Stimulated activated CD8-positive, alpha-beta memory T cell treated with anti-CD3 and anti-CD28 coated beads, Interleukin-7, amount 100 ng/mL, for 1 hour (primary cell): ENCODE measurements at places on chromosomes 3 and 15.

- DNase-seq: no peak
Measured at GRCh38 chr3:61828184-61828874, 267.0 kb downstream of the PTPRG start.

GRCh38 chr3:61354604-61355003 is 103.4 kb upstream of the FHIT start:
- no peak for DNase-seq

DNA sequence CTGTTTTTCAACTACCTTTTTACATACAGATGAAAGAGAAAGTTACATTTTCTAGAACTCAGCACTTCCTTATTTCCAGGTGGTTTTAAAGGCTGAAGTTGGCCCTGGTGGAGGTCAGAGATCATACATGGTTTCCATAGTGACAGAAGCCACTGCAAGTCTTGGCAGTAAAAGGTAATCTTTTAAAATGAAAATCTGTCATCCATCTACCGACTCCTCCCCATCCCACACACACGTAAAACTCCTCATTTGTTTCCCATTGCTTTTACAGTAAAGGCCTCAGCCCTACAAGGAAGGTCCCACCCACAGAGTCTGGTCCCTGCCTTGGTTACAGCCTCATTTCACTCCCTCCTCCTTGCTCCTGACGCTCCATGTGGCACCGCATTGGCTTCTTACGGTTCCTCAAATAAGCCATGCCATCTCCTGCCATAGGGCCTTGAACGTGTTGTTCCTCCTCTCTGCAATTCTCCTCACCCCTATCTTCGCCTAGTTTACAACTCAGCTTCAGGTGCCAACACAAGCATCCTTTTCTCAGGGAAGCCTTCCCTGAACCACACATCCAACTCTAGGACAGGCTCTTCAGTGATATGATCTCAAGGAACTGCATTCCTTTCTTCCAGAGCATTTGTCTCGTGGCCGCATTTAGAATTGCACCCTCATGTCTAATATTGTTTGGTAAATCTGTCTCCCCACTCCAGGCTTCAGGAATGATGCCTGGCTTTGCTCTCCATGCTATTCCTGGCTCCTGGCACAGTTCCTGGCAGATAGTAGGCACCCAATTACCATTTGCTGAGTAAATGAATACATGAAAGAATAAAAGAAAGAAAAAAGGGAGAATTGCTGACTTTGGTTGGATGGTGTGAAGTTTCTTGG is 2.6 kb downstream of the CYP19A1 start:
- no peak for DNase-seq

- DNase-seq: no peak
Measured at GRCh38 chr3:115239717-115240116, 92.6 kb upstream of the ZBTB20 start.

GRCh38 chr3:133520286-133520685 is 53.2 kb upstream of the CDV3 start:
- DNase-seq: no peak

DNA sequence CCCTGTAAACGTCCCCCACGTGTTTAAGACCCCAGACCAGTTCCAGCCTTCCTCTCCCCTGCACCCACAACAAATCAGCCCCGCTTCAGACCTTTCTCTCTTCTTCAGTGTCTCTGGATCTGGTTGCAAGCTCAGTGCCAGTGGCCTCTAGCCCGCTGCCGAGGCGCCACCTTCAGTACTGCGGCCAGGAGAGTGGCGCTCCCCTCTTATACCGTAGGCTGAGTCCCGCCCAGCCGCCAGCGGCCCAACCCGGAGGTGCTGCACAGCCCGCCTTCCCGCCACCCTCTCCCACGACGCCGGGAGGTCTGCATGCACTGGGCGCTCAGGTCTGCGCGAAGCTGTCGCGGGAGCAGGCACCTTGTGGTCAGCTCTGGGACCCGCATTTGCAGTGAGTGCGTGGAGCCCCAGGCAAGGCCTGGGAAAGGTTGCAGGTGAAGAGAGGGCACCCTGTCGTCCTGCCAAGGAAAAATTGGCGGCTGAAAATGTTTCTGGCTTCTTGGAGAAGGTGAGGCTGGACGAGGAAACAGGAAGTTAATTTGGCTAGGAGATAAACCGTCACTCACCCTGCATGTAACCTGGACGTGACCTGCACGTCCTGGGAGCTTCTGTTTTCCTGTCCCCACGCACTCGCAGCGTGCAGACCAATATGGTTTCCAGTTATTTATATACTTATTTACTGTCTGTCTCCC is at the start of gene C2CD4B:
C2CD4B (minus strand) TSS at position 182 of the 689 bp plus-strand sequence. CDS start 301 bp downstream, outside the sequence.
- DNase-seq: no peak

GRCh38 chr3:129837065-129837642 is 56.4 kb downstream of the TMCC1 start:
- no peak for DNase-seq

DNA sequence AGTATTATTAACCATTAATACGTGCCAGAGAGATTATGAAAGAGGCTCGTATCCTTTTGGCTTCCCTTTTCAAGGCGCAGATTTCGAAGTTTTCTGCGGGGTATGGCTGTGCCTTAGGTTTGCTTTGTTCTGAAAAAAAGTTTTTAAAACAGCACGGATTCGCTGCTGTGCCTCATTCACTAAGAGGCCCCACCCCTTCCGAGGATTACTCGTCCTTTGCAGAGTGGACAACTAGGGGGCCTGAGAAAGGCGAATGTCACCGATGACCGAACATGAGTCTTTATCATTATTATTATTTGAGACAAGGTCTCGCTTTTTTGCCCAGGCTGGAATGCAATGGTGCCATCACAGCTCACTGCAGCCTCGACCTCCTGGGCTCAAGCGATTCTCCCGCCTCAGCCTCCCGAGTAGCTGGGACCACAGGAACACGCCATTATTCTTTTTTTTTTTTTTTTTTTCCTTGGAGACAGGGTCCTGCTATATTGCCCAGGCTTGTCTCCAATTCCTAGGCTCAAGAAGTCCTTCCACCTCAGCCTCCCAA is 684 bp upstream of the RPS27L start:
- DNase-seq: no peak

DNA sequence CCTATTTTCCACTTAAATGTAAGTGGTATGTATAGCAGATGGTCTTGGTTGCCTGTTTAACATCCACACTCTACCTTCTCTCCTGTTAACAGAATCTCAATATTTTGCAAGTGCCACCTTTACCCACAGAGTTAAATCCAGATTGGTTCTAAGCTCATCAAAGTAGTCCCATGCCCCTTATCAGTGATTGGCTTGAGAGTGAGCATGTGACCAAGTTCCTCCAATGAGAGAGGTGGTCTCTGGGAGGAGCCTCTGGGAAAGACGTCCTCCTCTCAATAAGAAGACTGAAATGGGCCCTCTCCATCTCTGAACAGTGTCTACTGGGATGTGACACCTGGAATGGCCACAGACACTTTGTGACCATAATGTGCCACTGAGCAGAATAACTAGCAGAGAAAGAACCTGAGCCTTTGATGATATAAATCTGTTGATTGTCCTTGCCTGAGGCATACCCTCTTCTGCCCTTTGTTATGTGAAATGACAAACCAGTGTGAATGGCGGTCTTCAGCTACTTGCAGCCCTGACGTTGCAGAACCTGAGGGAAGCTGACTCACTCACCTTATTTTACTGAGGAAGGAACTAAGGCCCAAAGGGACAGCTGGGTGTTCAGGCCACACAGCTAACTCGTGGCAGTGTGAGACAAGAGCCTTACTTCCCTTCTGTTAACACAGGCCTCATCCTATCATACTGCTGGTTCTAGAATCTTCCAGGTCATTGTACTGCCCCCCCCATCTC is 42.4 kb upstream of the LARS2 start:
- DNase-seq: no peak

GRCh38 chr15:101022306-101022705 is 103.1 kb downstream of the LRRK1 start:
- DNase-seq: no peak

DNA sequence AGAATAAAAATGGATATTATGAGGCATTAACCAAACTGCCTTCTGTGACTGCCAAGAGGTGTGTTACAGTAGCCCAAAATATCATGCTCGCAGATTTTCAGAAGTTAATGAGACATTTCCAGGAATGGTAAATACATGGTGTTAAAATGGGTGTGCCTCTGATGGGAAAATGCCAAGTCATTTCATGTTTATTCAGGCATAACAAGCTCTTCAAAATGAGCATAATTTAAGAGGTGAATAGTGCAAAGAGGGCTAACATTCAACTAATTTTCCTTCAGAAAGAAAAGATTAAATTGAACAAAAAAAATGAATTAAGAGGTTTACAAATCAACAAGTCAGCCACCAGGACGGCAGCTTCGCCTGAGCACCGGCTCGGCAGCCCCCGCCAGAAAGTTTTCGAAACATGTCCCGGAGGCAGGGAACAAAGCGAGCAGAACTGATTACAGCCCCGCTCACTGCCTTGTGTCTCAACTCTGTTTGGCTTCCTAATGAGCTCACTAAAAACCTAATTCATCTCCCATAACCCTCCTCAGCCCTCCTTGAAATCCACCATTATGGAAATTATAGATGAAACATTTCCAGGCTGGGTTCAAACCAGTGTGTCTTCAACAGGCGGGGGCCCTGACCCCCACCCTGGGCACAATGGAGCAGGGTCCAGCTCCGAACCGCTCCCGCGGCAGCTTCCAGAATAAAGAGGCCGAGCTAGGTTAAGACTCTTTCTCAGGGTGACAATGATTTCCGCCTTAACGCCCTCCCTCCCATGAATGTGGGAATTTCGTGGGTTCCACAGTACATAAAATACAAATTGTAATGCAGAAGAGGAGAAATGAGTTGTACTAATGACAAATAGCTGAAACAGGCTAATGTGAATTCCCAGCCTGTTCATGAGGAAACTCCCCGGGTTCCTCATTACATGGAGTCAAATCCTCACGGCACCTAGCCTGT is 43.9 kb downstream of the MEIS2 start:
- DNase-seq: no peak

GRCh38 chr3:144229953-144230352 is 258.3 kb downstream of the DIPK2A start:
- no peak for DNase-seq

DNA sequence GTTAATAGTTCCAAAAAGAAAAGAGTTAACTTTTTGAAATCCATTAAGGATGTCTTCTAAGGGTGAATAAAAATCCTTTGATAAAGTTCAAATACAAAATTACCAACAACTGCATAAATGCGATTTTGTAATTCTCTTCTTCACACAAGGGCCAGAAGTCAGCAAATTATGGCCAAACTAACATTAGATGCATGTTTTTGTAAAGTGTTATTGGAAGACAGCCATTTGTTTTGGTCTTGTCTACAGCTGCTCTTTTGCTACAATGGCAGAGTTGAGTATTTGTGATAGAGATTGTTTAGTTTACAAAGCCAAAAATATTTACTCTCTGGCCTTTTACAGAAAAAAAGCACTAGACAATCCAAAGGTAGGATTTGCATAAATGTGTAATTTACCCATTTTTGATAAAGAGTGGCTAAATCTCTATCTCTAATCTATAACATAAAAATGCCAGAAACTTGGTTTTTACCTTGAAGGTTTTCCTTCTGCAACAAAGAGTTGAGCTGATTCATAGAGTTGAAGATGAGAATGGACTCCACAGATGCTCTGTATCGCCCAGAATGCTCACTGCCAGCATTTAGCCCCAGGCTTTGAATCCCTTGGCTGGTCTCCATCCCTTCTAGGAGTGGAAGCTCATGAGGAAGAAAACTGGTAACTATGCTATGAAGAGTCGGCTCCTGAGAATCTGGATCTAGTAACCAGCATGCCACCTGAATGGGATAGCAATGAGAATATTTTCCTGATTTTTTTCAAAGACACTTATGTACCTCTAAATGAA is 64.5 kb downstream of the POLQ start:
- no peak for DNase-seq

- no peak for DNase-seq
Measured at GRCh38 chr3:10629671-10630040, 124.3 kb upstream of the ATP2B2 start.

GRCh38 chr3:110938629-110939028 is 133.0 kb upstream of the NECTIN3 start:
- no peak for DNase-seq

GRCh38 chr15:57037548-57037947 is 119.1 kb downstream of the TCF12 start:
- no peak for DNase-seq

DNA sequence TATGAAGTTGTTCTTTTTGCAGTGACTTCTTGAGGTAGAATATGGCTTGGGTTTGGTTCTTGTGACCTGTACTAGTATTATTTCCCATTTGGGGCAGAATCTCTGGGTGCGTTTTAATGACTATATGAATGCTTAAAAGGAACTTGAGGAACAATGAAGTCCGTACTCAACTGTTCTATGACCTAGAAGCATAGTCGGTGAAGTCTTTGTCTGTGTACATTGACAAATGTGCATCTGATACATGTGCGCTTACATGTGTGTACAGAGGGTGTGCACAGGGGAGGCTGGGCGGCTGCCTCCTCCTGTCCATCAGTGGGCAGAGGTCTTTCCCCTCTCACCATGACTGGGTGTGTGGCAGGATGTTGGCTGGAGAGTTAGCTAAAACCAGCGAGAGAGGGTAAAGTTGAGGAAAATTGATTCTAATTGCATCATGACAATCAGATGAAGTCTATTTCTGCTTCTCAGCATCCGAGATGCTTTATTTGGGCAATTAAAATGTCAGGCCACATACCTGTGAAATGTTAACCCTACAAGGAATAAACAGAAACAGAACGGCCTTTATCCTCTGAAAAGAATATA is 1.0 kb upstream of the NR2F2 start:
- no peak for DNase-seq

- no peak for DNase-seq
Measured at GRCh38 chr3:17625133-17625532, 117.3 kb downstream of the TBC1D5 start.

- DNase-seq: no peak
Measured at GRCh38 chr15:47041301-47041700, 676.0 kb upstream of the SEMA6D start.

GRCh38 chr15:29270976-29271375 is 1.4 kb upstream of the NSMCE3 start:
- DNase-seq: no peak

- DNase-seq: no peak
Measured at GRCh38 chr3:196397941-196398340, 34.3 kb downstream of the UBXN7 start.

- no peak for DNase-seq
Measured at GRCh38 chr3:126147147-126147931, 33.0 kb downstream of the ALDH1L1 start.

DNA sequence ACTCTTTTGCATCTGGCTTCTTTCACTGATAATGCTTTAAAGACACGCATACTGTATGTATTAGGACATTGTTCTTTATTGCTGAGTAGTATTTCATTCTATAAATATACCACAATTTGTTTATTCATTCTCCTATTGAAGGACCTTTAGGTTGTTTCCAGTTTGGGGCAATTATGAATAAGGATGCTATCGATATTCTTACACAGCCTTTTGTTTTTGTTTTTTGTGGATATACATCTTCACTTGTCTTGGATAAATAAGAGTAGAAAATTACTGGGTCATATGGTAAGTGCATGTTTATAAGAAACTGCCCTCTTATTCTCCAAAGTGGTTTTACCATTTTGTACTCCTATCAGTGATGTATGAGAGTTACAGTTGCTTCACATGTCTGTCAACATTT is 61.8 kb upstream of the GOLGA6B start:
- no peak for DNase-seq

DNA sequence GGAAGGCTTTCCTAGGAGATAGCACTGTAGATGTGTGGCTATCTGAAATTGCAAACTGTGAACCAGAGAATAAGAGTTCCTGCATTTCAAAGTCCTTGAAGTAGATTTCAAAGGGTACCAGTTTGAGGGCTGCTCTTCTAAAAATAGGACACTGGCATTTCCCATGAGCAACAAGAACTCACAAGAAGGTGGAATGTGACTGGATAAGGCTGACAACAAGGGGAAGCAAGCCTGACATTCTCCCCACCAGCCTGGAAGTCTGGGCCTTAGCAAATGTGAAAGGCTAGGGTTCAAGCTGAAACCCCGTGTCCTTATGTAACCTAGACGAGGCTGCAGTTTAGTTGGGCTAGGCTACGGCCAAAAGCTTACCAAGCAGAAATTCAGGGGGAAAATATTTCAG is 18.7 kb upstream of the TJP1 start:
- DNase-seq: no peak
